Smooth muscle cell of the coronary artery (primary cell): ENCODE measurements at places on chromosomes 3 and 15. TPM values are rescaled to one million over a fixed set of nuclear protein-coding genes. Genes with fewer than 3 reads are reported as not detected.

The FBXW12 gene
- 0.08 TPM in 1 of 2 replicates, not detected in the other for total RNA-seq

The VGLL3 gene
- total RNA-seq = 2.9 and 54.9 TPM in 2 replicates

The GOLGA6L22 gene
- not detected in 2 replicates for total RNA-seq

The FGD5 gene
- total RNA-seq = 1.3 and 3.8 TPM in 2 replicates

The THOC7 gene
- 16.0 and 37.8 TPM in 2 replicates for total RNA-seq

The LINGO1 gene
- not detected in 2 replicates for total RNA-seq
